ENCODE measurements at places on chromosomes 5 and 9.

DNA sequence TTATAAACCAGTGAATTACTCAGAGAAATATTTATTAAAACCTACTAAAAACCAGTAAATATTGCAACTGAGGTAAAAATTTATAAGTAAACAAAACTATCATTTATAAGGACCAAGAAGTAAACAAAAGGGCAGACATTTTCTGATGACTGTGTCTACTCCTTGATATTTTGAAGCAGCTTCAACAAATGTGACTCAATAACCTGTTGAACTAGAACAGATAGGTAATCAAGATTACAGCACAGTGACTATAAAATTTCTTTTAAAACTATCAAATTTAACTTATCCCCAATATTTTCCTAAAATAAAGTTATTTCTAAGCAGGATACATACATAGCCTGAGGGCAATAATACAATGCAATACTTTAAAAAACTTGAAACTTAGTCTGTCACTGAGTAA, 12.8 kb downstream of the ANKRA2 start:
- DNase-seq = no peak

GRCh38 chr5:36844305-36844704, 32.3 kb upstream of the NIPBL start:
- no peak for DNase-seq

DNA sequence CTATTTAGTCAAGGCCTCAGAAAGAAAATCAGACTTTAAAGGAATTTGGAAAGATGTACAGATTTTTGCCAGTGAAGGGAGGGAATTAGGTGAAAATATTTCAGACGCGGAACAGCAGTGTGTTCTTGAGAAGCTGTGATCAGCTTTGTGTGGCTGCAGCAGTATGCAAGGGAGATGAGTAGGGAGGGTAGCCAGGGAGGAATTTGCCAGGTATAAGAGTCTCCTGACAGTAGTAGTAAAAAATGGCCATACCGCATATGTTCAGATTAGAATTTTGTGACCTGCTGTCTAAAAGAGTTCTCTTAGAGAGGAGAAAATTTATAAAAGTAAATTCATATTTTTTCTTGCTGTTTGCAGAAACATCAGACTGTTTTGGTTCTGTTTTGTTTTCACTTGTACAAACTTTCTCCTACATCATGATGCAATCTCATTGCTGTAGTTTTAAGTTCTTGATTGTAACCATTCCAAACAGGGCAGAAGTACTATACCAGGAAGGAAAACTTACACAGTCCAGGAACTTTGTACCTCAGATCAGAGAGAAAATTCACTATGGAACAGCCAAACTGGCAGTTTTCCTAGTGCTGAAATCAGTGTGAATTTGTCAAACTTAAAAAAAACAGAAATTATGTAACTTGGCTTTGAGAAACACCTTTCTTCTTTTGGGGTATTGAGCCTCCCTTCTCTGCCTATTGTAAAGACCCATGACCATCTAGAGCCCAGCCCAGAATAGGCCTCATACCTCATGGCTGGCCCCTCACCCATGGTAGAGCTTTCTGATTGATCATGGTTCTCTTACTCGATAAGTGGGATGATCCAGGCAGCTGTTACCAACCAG, 78.4 kb upstream of the NR3C1 start:
- DNase-seq = no peak

DNA sequence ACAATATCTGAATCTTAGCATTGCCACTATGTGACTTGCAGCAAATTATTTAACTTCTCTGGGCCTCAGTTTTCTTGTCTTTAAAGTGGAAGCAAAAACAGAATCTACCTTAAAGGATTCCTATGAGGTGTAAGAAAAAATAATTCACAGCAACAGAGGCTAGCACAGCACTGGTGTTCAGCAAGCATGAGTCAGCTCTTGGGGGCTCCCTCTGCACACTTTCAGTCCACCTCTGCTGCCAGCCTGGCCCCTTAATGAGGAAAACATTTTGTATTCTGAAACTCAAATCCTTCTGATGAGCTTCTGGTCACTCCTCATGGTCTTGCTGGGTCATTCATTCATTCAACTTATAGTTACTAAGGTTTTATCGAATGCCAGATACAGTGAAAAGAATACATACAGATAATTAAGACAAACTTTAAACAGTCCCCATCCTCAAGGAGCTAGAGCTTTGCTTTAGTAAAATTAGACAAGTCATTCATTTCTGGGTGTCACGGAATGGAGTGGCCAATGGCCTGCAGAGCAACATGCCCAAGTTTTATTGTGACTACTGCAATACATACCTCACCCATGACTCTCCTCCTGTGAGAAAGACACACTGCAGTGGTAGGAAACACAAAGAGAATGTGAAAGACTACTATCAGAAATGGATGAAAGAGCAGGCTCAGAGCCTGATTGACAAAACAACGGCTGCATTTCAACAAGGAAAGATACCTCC, 26.8 kb upstream of the IQGAP2 start:
- no peak for DNase-seq

- DNase-seq = no peak
Observed at GRCh38 chr9:316382-316965, 101.8 kb downstream of the DOCK8 start.

DNA sequence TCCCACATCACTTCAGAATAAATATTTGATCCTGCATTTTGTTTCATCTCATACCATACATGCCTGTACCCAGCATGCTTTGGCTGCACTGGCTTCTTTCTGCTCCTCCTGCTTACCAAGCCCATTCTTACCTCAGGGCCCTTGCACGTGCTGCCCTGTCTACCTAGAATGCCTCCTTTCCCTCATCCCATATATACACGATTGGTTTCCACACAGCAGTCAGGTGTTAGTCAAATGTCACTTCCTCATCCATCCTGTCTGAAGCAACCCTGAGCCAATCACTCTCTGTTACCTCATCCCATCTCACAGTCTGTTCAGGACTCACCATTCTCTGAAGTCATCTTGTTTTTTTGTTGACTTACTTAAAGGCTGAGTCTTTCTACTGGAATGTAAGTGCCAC, 30.3 kb downstream of the CAST start:
- no peak for DNase-seq

DNA sequence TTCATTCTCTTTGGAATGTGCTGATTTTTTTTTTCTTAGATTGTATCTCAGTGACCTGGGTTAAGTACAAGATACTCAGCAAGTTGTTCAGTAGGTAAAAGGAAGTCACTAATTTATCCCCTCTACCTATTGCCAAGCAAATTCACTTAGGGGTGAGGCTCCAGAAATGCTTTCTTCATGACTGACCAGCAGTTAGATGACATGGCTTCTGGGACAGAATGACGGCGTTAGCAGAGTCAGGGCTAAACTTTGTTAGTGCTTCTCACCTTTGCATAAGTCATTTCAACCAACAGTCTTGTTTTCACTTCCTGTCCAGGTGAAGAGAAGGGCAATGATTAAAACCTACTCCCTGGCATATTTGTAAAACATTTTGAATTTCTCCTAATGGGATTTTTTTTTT, 20.2 kb upstream of the MTAP start:
- DNase-seq = no peak

All from activated gamma-delta T cell treated with anti-CD3 and anti-CD28 coated beads, Interleukin-2, amount 50 U/mL, for 16 hours (primary cell).